ENCODE measurements at places on chromosomes 11 and 22.

GRCh38 chr22:46483353-46483752, 54.1 kb downstream of the CELSR1 start:
- DNase-seq, result no peak

DNA sequence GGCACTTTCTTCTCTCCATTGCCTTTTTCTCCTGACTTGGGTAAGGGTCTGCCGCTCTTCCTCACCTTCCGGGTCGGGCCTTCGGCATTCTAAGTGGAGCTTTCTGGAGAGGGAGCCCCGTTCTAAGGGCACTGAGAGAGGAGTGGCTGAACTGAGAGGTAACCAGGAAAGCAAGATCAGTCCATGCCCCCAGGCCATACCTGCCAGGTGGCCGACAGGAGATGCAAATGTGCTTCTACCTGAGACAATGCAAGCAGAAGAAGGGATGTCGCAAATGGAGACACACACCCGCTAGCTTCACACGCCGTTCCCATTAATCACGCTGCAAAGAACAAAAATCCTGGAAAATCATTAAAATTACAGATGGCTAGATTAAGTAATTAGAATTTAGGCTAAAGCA, 156.4 kb upstream of the TBCEL start:
- DNase-seq, result no peak

DNA sequence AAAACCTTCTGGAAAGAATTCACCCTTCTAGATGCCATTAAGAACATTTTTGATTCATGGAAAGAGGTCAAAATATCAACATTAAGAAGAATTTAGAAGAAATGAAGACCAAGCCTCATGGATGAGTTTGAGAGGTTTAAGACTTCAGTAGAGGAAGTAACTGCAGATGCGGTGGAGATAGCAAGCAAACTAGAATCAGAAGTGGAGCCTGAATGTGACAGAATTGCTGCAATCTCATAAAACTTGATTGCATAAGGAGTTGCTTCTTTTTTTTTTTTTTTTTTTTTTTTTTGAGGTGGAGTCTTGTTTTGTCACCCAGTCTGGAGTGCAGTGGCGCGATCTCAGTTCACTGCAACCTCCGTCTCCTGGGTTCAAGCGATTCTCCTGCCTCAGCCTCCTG, 51.6 kb downstream of the MS4A13 start:
- no peak for DNase-seq

GRCh38 chr11:64444838-64445441, 86.0 kb downstream of the RPS6KA4 start:
- no peak for DNase-seq

GRCh38 chr11:117502779-117503100, 175.1 kb downstream of the CEP164 start:
- DNase-seq, result no peak

GRCh38 chr22:20638507-20638870, 131.1 kb downstream of the MED15 start:
- no peak for DNase-seq
